ENCODE measurements at places on chromosomes 16 and 17.

DNA sequence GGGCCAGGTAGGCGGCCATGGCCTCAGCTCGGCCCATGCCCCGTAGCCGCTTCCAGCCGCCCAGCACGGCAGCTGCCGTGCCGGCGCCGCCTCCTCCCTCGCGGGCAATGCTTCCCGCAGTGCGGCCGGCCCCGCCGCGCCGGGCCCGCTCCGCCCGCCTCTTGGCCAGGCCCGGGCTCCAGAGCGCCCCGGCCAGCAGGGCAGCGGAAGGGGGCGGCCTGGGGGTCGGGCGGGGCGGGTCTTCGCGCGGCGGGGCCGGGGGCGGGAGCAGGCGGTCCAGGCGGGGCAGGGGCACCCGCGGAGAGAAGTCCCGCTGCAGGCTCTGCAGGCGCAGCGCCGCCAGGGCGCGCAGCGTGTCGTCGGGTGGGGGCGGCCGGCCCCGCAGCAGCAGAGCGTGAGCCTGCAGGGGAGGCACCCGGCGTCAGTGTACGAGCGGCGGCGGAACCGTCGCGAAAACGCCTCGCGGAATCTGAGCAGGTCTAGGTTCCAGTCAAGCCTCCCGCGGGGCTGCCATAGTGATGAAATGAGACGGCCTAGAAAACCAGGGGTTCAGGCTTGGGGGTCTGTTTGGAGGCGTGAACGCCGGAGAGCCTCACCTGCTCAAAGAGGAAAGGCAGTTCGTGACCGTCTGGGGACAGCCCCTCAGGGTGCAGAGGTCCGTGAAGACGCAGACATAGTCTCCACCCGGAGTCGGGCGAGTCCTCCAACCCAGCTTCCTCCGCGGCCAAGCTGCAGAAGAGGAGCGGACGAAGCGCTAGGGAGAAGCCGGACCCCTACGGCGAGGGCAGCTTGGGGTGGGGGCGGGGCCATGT, 6.6 kb downstream of the PLEKHH3 start:
- DNase-seq, result peak; percentile 79

GRCh38 chr17:62732125-62732524, 76.0 kb downstream of the MARCHF10 start:
- DNase-seq, result no peak

DNA sequence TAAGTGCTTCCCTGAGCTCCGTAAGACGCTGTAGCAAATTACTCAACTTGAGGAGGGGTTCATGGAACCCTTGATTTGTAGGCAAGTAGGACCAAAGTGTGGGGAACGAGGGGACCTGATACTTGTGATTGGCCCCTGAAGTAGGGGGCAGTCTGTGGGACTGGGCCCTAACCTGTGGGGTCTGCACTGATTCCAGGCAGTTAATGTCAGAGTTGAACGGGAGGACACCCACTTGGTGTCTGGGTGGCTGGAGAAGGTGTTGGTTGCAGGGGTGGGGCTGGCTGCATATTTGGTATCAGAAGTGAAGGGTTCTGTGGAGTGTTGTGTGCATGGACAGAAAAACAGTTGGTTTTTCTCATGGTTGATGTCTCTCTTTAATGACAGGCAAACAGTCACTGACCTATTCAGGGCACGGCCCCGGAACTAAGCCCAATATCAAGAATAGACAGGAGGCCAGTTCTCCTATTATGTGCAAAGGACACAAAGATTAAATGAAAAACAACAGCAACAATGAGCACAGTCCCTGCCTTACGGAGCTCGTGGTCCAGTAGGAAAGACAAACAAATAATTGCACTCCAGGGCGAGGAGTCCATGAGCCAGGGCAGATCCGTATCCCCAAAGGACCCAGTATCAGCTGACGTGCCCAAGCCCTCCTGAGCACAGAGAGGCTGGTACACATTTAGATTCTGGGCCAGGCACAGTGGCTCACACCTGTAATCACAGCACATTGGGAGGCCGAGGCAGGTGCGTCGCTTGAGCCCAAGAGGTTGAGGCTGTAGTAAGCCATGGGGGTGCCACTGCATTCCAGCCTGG, 19.2 kb downstream of the MXRA7 start:
- DNase-seq, result no peak

DNA sequence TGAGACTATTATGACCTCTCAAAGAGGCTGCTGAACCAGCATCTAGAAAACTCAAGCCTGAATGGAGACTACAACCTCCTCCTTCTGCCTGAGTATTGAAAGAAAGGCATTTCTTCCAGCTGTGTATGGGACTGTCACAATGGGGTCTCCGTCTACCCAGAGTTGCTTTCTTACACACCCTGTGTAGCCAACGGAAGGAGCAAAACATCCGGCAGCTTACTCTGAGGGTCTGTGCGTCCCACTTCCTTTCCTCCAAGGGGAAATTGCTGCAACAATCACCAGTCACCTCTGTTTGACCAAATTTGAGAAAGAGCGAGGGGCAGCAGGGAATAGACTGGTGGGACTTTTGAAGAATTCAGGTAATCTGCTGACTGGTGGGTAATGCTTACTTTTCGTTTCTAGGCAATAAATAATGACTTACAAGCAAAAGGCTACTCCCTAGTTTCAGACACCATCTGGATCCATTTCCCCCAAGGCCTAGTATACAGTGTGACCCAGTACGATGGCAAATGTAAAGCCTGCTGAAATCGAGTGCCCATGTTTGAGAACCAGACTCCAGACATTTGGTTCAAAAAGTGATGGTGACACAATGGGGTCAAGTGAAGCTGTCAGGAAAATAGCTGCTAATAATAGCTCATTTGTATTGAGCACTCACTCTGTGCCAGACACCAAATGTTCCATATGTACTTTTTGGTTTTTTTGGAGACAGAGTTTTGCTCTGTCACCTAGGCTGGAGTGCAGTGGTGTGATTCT, 81.7 kb downstream of the YPEL2 start:
- DNase-seq, result no peak

DNA sequence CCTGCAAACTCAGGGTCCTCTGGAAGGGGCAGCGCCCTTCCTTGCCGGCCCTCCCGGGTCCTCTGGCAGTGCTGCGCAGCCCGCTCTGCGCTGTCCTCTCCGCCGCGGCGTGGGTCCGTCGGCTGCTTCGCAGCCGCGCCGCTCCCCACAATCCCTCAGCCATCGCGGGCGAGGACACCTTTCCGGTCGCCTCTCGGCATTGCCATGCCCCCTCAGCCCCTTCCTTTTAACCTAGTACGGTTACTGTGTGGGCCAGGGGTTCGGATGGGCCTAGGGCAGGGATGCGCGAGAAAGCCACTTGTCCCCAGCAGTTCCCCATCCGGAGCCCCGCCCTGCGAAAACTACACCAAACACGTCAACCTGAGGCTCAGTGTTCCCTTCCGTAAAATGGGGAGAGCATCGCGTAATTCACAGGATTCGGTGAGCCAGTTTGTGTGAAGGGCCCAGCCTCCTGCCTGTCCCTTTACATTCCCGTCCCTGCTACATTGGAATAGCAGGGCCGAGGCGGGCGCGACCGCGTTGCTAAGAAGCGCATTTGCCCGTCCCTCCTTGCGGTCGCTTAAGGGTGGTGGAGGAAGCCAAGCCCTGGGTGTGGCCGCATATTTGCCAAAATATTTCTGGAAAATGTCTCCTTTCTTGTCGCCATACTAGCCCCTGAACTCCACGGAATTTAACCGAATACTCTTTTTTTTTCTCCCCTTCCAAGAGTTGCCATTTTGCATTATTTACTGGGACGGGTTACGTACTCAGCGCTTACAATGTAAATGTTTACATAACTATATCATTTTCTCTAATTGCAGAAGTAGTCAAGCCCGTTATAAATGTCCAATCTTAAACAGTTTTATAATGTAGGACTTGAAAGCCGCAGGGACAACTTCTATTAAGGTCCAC, 13.2 kb downstream of the COPZ2 start:
- DNase-seq, result peak; percentile 77

GRCh38 chr17:61555127-61555566, 35.9 kb downstream of the NACA2 start:
- no peak for DNase-seq
